GM04503 (cell line): ENCODE measurements at places on chromosomes 1 and 21.

- DNase-seq = no peak
Observed at GRCh38 chr21:35204125-35204524, 155.0 kb upstream of the RUNX1 start.

- no peak for DNase-seq
Observed at GRCh38 chr1:107196973-107197562, 56.2 kb downstream of the NTNG1 start.

GRCh38 chr21:44448651-44449131 is 6.6 kb upstream of the LRRC3 start:
- DNase-seq = no peak

GRCh38 chr21:38012672-38013071 is 96.4 kb upstream of the KCNJ6 start:
- no peak for DNase-seq

DNA sequence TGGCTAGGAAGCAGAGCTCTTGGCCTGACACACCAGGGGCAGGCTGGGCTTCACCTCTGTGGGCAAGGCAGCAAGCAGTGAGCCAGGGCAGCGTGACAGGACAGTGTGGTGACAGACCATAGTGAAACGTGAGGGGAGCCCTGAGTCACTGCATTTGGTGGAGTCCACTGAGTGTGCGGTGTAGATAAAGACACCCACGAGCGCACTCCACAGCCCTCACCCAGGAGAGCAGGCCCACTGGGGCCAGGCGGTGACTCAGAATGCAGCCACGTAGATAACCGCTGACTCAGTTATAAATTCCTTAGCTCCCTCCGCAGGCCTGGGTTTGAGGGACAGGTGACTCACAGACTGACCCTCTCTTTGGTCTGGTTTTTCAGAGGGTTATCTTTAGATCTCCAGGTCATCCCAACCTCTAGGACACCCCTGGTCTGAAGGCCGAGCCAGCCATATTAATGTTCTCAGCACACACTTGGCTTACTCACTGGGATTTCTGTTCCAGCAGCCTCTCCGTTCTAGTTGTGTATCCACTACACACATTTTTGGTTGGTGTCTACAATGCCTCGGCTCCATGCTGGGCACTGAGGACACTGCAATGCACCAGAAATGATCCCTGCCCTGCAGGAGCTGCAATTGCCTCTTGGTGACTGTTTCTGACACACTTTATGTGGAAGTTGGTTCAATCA is 90.2 kb upstream of the TSPAN2 start:
- peak; percentile 95 for DNase-seq

GRCh38 chr1:8633741-8634501 is 183.5 kb downstream of the RERE start:
- DNase-seq = no peak

DNA sequence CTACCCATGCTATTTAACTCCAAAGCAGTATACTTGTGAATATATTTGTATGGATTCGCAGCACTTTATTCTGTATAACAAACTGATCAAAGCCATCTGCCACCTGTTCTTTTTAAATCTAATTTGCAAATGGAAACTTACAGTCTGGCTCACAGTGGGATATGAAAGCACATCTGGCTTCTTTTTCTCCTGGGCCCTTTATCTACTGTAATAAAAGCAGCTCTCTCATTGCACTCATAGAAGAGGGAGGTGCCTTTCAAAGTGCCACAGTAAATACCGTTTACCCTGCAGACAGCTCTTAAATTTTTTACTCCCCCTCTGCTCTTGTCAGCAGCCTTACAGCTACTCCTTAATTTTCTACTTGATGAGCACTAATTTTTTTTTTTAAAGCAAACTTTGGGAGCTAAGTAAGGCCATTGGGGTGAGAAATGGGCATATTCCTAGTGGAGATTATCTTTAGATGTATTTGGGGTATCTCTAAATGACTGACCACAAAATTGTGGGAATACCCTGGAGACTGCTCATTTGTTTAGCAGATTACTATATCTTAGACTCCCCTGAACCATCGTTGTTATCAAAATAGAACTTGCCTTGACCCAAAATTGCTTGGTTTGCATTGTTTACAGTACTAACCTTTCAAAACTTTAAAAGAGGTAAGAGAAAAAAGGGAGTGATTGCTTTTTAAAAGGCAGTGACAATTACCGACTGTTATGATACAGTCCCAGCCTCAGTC is 110.1 kb downstream of the VPS13D start:
- no peak for DNase-seq

DNA sequence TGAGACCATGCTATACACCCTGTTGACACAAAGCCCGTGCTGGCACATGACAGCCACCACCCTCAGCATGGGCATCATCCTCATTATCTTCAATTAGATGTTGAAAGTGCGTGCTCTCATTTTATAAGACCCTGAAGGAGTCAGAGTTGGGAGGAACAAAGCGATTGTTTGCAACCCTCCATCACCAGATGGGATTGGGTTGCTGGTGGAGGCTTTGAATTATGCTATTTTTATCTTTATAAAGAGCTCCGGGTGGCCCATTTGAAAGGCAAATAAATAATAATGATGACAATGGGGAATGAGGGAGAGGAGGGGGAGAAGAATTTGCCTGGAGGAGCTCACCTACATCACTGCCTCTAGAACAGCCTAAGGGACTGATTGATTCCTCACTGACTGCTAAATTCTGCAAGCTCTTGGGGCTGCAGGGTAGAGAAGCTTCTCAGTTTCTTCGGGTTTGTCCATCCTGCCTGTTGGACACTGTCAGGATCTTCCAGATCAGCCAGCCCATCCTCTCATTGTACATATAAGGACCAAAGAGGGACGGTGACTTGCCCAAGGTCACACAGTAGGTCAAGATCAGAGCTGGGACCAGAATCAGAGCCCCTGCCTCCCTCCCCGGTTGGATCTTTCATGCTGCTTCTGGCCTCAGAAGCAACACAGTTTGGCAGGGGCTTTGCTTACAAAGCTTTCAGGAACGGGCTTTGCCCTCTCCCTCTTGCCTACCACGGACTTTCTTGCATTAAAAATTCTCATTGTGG is 130.9 kb upstream of the ZBTB40 start:
- DNase-seq = no peak

GRCh38 chr1:221740993-221741702 is 741 bp downstream of the DUSP10 start:
- DNase-seq = no peak

GRCh38 chr1:30706528-30706927 is 16.9 kb downstream of the MATN1 start:
- DNase-seq = no peak

DNA sequence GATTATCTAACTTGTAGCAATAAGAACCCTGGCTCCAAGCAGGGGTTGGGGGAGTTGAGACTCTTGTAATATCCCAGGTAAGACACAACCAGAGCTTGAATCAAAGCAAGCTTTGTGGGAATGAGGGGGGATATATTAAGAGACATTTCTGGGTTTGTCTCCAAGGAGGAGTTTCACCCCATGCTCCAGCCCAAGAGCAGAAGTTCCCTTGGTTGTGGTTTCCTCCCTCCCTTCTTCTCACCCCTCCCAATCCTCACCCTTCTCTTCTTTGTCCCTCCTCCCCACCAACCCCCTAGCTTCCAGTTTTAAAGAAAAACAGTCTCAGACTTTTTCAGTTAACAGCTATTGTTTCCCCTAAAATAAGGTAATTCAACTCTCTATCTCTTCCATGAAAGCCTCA is 11.9 kb downstream of the TRAF3IP3 start:
- no peak for DNase-seq

- no peak for DNase-seq
Observed at GRCh38 chr1:22776035-22776613, 65.5 kb downstream of the EPHB2 start.

DNA sequence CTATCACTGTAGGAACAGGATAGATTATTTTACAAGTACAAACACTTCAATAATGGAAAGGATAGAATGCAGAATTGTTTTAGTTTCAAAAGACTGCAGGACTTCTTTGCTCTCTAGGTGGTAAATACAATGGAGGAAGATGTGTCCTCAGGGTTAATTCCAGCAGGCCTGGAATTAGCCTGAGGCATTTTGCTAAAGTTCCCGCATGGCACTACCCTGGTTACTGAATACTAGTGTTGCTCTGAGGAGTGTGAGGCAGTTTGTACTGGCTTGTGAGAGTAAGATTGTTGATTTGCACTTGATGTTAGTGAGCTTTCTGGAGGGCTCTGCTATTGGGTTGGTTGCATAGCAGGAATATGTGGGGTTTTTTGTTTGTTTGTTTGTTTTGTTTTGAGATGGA is 61.4 kb downstream of the FASLG start:
- no peak for DNase-seq

- DNase-seq = no peak
Observed at GRCh38 chr1:208078752-208079151, 165.4 kb downstream of the PLXNA2 start.

GRCh38 chr1:9996624-9997582 is at the start of gene RBP7:
RBP7 (plus strand) TSS chr1:9997228; CDS start chr1:9997259, 31 bp downstream.
- DNase-seq = no peak

- no peak for DNase-seq
Observed at GRCh38 chr1:232409584-232409983, 220.3 kb downstream of the SIPA1L2 start.

DNA sequence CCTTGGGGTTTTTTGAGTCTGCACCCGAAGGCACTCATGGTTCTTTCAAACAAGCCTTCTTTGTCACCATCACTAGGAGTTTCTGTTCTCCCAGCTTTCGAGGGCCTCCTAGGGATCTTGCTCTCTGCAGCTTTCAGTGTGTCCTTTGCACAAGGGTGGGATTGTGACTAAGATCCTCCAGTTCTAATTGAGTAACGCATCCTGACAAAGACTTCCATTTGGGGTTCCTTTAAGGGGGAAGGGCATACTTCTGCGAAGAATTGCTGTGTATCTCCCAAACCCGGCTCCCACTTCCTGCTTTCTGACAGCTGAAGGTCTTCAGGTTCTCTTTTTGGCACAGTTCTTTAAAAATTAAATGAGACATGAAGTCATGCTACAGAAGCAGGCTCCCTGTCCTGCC is 139.4 kb downstream of the EDEM3 start:
- no peak for DNase-seq

DNA sequence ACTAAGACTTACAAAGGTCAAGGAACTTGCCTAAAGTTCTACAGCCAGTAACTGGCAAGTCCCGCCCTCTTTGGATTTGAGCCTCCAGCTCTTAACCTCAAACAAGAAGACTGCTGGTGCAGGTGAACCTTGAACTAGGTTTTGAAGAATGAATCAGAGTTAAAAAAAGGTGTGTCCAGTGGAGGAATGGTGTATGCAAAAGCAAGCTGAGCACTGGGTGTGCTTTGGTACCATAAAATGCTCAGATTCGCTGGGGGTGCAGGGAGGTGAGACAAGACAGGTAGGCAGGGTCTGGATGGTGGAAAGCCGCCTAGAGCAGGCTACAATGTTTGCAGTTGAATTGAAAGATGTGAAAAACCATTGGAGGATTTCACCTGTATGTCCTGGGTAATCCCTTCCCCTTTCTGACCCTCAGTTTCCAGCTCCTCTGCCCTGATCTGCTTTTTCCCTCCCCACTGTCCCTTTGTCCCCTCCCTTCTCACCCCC is 39.8 kb downstream of the FOXD2 start:
- no peak for DNase-seq

DNA sequence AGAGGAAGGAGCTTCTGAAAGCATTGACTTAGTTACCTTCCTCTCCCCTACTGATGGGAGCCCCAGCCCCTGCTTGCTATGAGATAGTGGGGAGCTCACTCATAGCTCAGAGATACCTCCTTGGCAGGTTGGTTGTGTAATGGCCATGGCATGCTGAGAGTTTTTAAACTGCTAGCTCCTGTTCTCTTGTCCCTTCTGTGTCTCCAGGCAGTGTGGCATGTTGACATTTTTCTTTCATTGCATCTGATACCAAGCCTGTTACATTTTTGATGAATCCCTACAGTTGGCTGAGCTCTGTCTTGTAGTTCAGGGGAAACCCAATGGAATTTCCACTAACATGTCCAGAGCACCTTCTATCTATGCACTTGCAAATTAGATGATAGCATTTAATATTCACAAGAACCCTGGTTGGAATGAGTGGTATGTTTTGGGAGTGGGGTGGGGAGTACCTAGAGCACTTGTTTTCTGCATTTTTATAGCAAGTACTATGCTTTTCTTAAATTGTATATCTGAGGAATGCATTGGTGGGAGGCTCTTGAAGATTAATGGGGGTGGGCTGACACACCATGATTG is 39.1 kb upstream of the EFCAB14 start:
- no peak for DNase-seq

GRCh38 chr1:234684856-234685255 is 74.9 kb upstream of the IRF2BP2 start:
- no peak for DNase-seq

- DNase-seq = peak; percentile 17
Observed at GRCh38 chr1:79293611-79294010, 287.1 kb upstream of the ADGRL4 start.

DNA sequence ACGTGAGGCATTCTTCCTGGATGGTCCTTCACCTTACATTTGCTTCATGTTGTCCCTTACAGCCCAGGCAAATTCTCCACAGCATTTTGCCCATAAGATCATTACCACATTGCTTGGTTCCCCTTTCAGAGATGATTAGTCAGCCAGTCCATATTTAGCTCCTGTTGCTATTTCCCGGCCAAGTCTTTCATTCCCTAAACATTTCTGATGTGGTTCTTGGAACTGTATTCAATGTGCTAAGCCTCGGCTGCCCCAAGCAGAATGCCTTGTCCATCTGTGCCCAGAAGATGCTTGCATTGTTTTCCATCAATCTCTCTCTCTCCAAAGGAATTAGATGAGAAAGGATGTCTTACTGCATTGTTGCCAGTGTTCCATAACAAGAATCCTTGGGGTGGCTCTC is 420.9 kb upstream of the CAMK1G start:
- peak; percentile 22 for DNase-seq

- no peak for DNase-seq
Observed at GRCh38 chr1:156383023-156383422, 14.0 kb downstream of the RHBG start.

DNA sequence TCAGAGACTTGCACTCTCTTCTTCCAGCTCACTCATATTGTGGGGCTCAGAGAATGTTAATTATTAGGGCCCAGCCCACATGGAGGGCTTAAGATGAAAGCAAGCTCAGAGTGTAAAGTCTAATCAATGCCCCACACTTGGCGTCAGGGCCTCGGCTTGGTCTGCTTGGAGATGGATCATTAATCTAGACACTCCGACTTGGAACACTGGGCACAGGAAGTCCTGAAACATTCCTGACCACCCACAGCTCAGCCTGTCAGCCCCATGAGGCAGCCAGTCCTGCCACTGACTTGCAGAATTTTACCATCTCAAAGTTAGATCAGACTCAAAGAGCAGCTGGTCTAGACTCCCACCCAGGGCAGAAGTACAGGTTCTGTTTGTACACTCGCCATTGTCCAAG is 69.8 kb upstream of the TRABD2B start:
- no peak for DNase-seq

DNA sequence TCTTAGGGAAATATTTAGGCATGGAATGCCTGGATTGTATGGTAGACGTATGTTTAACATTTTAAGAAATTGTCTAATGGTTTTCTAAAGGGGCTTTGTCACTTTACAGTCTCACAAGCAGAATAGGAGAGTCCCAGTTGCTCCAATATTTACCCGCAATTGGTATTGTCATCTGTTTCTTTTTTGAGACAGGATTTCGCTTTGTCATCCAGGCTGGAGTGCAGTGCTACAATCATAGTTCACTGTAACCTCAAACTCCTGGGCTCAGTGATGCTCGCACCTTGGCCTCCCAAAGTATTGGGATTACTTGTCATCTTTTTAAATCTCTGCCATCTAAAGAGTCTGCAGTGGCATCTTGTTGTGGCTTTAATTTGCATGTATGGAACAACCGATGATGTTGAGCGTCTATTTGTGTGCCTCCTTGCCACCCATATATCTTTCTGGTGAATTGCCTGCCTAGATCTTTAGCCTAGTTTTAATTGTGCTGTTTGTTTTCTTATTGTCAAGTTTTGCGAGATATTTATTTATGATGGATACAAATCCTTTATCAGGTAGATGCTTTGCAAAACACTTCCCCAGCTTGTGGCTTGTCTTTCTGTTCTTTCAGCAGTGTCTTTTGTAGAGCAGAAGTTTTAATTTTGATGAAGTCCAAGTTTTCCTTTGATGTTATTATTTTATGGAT is 32.0 kb upstream of the EDARADD start:
- DNase-seq = no peak
